Activated CD4-positive, alpha-beta T cell treated with anti-CD3 and anti-CD28 coated beads, Interleukin-2, Interleukin-6, amounts not matched to agents 100 ng/mL and 50 ng/mL, durations not matched to agents 16 hours and 8 hours (primary cell): ENCODE measurements at places on chromosomes 6 and 20.

DNA sequence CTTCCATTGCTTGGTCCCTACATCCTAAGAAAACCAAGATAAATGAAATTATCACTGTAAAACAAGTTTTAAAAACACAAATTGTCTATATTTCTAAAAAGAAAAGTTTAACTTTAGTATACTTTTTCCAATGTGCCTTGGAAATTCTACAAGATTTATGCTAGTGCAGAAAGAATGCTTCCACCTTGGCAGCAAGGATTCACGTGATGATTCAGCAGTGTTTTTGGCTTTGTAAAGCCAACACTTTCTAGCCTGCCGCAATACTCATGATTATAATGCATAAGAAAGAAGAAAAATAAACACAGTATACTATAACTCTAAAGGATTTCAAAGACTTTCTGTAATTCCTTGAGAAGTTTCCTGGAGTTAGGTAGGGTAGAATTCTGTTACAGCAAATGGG is 442.7 kb downstream of the TENT5A start:
- DNase-seq = no peak

- no peak for DNase-seq
These were observed 20.9 kb downstream of the DLL1 start for GRCh38 chr6:170269846-170270541.

GRCh38 chr6:161908872-161909271 is 635.0 kb upstream of the AGPAT4 start:
- no peak for DNase-seq

DNA sequence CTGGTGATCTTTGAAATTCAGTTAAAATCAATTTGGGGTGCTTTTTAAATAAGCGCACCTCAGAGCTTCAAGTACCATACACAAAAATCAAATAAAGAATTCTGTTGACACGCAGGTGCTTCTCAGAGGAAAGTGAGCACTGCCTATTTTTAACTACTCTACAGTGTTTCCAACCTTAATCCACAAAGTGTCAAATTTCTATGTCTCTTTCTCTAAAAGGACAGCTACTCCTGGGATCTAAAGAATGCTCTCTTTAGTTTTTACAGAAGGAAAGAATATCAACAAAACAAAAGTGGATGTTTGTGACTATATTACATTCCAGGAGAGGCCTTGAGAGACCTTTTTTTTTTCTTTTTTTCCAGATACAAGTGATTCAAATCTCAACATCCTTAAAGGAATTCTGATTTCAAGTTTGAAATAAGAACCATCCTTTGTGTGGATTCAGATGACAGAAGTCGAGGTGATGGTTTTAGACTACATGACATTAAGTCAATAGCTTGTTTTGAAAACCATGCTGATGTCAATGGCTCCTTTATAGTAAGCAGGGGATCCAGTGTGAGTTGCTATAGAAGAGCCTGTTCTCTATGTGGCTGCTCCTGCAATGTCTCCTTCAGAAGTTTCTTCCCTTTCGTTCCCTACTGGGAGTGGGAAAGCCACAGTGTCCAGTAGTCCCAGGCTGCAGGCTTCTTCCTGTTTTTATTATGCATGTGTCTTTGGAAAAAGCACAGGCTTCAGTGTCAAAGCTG is 67.2 kb upstream of the DEFB112 start:
- DNase-seq = no peak

- peak; percentile 20 for DNase-seq
These were observed 63.0 kb upstream of the NCOA3 start for GRCh38 chr20:47438464-47439381.

GRCh38 chr6:129419324-129419723 is 290.7 kb downstream of the ARHGAP18 start:
- no peak for DNase-seq

DNA sequence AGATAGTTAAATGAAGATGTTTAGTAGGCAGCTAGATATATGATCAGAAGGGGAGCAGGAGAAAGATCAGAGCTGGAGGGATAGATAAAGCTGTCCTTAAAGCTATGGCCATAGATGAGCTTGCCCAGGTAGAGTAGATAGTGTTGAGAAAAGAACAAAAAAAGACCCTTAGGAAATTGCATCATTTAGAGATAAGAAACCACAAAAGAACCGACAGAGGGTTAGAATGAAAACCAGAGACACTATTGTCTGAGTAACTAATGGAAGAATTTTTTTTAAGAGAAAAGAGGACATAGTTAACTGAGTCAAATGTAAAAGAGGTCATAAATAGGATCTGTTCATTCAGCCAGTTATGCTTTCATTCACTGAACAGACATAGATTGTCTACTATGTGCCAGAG is 101.8 kb downstream of the TNFAIP3 start:
- peak; percentile 53 for DNase-seq
